ENCODE measurements at places on chromosomes 12 and 14.

DNA sequence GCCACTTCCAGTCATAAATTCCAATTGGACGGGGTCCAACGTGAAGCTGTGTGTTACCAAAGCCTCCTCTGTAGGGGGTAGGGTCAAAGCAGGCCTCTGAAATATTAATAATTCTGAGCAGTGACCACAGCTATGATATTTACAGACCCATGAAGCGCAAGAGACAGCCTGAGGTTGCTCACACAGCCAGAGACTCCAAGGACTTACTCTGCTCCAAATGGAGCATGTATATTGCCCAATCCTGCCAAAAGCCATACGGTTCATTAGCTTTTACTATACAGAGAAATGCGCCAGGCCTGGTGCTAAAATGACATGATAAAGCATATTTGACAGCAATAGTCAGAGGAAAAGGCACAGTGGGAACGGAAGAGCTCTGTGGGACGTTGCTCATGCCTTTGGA lies 151.3 kb downstream of the PAH start:
- no peak for DNase-seq

GRCh38 chr12:94674835-94675234 lies 24.5 kb upstream of the TMCC3 start:
- no peak for DNase-seq

DNA sequence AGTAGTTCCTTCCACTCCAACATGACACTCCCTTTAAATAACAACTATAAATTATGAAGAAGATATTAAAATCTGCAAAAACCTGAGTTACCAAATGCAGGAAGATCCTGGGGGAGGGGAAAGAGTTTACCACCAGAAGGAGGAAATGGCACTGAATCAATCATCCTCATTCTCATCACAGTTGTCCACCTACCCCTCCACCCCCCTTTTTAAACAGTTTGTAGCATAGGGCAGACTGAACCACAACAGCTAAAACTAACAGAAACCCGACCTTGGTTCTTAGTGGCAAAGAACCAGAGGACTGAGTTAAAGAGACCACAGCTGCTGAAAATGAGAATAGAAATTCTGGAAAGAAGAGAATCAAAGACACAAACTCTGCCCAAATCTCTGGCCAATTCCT lies 189.5 kb downstream of the MED13L start:
- no peak for DNase-seq

DNA sequence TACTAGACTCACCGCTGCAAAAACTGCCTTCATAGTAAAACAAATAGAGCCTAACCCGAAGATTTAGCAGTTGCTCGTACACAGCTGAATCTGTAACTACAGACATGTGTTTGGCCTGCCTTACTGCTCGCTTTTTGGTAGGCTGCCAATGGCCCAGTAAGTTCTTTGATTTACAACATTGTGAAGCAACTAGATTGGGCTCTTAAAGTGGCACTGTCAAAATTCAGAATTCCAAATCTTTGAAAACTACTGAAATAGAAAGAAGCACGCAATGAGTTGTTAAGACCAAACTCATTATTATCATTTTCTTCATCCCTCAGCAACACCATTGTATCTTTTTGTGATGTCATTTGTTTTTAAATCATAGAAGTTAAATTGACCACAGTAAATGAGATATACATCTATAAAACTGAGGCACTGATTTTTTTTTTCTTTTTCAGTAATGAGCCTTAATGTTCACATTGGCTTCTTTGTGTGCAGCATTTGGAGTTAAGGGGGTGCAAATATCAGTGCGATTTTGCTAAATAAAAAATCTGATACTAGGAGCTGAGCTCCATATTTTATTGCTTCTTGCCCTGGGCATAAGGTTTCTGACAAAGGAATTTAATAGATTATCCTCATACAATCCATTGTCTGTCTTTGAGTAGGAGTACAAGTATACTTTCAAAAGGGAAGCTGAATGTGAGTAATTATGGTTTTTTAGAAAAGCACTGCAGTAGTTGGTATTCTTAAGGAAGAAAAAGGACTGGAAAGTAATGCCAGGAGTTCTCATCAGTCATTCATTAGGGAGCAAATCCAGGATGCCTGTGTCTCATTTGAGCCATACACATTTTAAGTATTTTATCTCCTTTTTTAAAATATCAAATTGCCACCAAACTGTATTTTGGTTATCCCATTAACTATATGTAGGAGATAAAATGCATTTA lies 138.5 kb downstream of the KICS2 start:
- no peak for DNase-seq

DNA sequence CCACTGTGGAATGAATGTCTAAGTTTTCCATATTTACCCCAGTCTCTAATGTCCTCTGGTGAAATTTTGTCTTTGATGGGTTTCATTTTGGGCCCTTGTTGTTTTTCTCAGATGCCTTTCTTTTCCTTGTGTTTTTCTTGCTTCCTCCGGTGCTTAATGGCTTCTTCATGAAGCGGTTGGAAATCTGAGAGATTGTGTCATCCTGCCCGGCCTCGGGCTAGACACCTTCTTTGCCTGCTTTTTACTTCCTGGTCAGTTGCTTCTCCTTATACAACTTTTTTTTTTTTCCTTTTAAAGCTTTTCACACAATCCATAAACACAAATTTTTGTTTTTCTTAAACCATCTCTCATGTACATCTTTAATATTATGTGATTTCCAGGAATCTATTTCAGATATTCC lies 7.1 kb downstream of the ETV6 start:
- DNase-seq, result no peak

- DNase-seq, result no peak
Observed at GRCh38 chr12:63941879-63942278, 97.4 kb downstream of the SRGAP1 start.

DNA sequence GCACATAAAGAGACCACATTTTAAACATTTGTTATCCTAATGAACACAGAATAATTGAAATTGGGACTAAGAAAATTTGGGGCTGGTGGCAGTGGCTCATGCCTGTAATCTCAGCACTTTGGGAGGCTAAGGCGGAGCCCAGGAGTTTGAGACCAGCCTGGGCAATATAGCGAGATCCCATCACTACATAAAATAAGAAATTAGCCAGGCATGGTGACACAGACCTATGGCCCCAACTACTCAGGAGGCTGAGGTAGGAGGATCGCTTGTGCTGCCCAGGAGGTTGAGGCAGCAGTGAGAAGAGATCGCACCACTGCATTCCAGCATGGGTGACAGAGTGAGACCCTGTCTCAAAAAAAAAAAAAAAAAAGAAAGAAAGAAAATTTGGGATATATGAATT lies 59.7 kb downstream of the CPM start:
- no peak for DNase-seq

- no peak for DNase-seq
Observed at GRCh38 chr12:74449872-74450271, 87.8 kb upstream of the ATXN7L3B start.

DNA sequence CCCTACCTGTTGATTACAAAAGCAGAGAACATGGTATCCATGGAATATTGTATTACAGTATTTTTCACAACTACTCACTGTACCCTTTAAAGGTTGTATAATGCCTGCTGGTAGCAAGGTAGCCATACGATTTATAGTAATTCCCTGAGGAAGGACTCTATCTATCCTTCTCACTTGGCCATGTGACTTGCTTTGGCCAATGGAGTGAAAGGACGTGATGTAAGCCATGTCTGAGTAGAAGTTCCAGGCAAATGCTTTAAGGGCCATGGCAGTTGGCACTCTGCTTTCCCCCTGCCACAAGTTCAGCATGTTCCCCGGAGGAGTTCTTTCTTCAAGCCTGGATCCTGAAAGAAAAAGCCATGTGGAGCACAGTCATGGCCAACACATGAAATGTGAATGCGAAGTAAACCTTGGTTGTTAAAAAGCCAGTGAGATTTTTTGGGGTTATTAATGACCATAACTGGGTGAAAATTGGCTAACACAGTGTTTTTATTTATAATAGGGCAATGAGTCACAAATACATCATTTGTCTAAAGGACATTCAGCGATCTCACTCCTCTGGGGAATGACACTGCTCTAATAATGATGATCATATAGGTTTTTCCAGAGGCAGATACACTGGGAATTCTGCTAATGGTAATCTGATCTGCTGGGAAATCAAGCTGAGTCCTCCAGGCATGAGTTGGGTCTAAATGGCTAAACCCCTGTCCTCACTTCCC lies 67.4 kb upstream of the SLC38A2 start:
- no peak for DNase-seq

DNA sequence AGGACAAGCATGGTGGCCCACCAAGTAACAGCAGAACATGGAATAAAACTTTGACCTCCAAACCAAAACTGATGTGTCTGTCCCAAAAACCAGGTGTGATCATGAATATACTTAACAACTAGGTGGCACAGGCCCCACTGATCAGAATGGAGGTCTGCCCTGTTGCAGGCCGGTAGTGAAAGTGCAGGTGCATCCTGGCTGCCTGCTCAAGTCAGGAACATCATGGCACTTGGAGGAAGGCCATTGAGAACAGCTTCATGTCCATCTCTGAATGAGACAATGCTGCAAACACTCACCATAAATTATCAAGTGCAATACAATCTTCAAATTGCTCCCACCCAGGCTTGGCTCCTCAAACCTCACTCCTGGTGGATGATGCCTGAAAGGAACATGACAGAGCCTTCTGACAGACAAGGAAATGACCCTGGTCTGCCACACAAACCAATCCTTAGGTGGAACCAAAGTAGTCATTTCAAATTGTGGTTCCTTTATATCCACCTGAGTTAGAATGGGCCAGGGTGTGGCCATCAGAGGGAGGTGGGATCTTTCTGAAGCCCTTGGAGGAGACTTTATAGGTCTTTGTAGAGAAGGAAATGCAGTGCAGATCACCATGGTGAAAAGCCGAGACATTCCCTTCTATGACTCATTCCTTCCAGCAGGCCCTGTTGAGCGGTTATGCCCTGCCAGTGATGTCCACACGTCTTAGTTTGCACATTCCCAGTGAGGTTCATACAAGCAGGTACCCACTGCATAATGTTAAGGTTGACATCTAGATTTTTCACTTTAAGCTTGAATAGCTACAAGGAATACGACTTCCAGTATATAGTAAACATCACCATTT lies 36.0 kb downstream of the EGLN3 start:
- DNase-seq, result no peak

DNA sequence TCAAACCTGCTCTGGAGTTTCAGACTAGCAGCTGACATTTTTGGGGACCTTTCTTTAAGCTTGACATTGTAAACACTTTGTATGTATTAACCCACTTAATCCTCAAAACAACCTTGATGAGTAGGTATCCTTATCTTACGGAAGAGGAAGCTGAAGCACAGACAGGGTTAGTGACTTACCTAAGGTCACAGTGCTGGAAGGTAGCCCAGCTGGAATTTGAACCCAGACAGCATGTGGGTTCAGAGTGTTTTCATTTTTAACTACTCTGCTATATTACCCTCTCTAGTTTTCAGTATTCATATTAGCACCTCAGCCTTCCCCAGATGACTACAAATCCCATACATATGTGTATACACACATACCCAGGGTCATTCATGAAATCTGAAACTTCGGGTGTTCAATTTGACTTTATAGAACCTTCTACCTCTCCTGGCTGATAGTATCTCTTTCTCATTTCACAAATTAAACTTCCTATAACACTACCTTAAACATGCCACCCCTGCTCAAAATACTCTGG lies 13.9 kb downstream of the LPCAT3 start:
- DNase-seq, result no peak

DNA sequence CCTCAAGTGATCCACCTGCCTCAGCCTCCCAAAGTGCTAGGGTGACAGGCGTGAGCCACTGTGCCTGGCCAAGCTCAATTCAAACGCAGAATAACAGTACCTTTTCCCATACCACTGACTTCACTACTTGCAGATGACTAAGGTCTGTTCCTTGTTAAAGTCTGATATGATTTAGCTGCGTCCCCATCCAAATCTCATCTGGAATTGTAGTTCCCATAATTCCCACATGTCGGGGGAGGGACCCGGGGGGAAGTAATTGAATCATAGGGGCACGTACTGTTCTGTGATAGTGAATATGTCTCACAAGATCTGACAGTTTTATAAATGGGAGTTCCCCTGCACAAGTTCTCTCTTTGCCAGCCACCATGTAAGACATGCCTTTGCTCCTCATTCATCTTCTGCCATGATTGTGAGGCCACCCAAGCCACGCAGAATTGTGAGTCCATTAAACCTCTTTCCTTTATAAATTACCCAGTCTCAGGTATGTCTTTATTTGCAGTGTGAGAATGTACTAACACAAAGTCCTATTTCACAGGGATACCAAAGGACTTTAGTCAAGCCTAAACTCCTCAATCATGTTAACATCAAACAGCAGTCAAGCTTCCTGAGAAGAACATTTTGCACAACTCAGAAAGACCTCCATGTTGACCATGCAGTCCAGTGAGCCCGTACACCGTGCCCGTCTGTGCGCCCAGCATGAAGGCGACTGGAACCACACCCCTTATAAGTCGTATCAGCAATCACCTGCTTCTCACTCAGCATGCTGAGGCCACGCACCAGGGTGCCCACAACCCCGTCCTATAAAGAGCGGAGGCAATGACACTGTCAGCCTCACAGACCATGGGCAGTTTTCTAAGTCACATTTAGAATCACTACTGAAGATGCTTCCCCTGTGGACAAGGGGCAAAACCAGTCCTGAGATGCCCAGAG lies 36.9 kb downstream of the FOXN3 start:
- no peak for DNase-seq

GRCh38 chr12:103875666-103876065 lies 34.6 kb upstream of the NT5DC3 start:
- DNase-seq, result no peak

DNA sequence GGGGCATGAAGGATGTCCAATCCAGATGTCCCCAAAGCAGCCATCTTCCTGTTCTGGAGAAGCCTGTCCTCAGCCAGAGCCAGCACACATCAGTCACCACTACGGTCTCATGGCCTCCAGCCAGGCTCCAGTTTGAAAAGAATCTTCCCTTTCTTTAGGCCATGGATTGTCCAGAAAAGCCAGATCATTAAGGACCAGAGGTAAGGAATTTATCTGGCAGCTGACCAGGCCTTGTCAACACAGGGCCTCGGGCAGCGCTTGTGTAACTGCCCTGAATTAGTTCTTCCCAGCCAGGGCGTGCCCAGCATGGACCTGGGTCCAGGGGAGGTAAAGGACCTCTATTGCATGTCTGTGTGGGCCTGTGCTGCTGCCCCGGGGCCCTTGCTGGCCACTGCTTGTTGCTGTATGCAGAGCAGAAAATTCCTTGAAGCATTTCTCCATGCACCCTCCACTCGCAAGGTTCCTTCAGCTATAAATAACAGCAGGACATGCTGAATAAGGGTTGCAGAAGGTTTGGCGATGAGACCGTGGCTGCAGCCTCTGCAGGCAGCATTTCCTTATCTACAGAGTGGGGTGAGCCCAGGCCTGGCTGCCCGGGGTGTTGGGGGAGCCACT lies 21.7 kb upstream of the VPS37B start:
- no peak for DNase-seq

GRCh38 chr12:46808955-46809697 lies 16.7 kb downstream of the SLC38A4 start:
- no peak for DNase-seq

DNA sequence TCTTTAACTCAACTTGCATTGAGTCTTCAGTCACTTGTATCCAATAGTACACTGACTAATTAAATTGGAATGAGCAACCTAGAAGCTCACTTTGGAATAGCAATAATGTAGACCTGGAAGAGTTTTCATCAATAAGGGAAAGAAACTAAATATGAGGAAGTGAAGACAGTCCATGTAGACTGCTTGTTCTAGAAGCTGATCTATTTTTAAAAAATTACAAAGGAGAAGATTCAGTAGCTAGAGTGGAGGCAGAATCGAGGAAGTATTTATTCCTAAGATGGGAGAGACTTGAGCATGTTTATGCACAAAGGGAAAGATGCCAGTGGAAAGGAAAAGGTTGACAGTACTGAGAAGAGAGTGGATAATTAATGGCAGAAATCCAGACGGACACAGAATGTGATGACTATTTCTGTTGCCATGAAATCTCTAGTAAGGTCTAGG lies 156.3 kb upstream of the PDE3A start:
- DNase-seq, result no peak

GRCh38 chr12:52873513-52873831 lies 24.7 kb upstream of the KRT78 start:
- no peak for DNase-seq

All from activated T-cell treated with anti-CD3 and anti-CD28 coated beads for 24 hours (primary cell).